ENCODE measurements at places on chromosomes 3 and 15.

DNA sequence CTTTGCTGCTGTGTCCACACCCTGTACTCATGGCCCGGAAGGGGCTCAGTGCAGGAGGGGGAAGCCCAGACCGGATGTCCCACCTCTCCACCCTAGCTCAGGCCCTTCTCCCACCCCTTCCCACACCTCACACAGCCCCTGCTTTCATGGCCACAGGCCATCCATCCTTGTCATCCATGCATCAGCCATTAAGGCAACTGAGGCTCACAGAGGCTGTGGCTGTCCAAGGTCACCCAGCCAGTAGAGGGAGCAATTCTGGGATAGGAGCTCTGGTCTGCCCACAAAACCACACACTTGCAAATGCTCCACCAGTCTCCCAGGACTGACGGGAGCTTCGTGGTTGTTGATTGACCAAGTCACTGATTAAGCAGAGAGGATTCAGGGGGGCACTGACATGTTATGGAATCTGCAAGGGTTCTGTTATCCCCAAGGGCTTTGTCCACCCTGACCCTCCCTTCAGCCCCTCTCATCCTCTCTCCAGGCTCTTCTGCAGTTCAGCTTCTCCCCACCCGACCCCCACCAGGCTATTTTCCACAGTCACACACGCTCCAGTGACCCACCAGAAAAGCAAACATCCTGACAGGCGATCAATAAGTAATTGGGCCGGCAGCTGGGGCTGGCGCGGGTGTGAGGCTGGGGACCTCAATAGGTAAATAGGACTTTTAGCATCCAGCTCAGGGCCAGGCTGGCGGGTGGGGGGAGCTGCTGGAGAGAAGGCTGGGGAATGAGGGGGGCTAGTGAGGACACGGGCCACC lies 15.1 kb downstream of the LINGO1 start:
- no peak for DNase-seq

GRCh38 chr3:123767009-123767372 lies 117.1 kb downstream of the MYLK start:
- no peak for DNase-seq

DNA sequence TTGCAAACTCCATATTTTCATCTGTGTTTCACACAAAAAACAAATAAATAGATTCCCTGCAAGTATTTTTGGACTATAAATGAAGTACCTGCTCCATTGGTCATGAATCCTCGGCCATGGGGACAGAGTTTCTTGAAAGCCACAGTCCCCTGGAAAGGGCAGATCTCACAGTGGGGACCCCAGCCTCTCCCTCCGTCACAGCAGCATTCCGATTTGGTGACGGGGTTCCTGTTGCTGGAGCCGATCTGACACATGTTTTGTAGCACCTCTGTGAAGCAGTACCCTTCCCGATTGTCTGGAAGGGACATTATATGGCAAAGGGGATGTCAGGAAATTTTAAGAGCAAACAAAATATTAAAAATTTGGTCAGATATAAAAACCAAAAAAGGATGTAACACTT lies 96.2 kb downstream of the DUT start:
- DNase-seq: no peak

DNA sequence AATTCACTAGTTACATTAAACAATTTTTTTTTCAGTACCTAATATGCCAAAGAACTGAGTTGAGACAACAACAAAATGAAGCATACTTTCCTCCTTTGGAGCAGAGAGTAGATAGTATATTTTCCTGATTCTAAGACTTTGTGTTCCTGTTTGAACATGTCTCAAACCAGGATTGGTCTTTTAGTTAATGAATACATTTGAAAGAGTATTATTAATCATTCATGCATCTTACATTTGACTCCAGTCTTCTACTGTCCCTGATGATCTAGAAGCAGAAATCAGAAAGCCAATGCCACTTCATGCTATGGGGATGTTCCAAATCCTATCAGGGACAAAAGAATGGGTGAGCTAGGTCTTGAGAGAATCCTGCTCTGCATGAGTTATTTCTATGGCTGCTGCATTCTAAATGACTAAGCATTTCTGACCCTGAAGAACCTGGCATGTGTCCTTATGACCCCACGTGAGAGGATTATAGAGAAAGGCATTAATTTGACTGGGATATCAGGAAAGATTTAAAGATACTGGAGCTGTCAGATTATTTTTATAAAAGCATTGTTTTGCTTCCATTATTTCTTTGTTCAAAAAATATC lies 32.9 kb upstream of the MBNL1 start:
- DNase-seq: no peak

DNA sequence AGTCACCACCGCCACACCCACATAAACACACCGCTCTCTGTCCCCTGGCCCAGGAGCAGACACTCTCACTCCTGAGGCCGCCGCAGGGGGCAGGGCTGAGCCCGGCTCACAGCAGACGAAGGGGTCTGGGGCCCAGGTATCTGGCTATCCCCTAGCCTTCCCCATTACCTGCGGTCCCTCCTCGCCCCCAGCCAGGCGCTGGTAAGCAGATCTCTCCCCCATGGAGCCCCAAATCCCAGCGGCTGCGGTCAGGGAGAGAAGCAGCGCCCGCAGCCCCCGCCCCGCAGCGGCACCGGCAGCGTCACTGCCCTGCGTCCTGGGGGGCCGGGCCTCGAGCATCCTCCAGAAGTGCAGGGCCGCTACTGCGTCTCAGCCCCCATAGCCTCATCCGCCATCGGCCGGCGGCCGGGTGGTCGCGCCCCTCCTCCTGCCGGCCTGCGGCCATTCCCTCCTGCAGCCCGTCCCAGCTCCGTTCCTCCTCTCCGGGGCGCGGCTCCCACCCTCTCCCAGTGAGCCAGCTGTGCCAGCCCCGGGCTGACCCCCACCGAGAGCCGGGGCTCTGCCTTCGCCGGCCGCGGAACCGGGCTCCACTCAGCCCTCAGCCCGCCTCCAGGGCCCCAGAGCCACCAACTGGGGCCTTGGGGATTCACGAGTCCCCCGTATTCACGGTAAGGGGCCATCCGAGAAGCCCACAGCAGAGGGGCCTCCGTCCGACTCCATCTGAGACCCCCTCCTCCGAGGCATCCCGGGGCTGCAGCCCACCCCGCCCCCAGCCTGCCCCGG lies 13.1 kb downstream of the TNK2 start:
- DNase-seq: peak; percentile 69

DNA sequence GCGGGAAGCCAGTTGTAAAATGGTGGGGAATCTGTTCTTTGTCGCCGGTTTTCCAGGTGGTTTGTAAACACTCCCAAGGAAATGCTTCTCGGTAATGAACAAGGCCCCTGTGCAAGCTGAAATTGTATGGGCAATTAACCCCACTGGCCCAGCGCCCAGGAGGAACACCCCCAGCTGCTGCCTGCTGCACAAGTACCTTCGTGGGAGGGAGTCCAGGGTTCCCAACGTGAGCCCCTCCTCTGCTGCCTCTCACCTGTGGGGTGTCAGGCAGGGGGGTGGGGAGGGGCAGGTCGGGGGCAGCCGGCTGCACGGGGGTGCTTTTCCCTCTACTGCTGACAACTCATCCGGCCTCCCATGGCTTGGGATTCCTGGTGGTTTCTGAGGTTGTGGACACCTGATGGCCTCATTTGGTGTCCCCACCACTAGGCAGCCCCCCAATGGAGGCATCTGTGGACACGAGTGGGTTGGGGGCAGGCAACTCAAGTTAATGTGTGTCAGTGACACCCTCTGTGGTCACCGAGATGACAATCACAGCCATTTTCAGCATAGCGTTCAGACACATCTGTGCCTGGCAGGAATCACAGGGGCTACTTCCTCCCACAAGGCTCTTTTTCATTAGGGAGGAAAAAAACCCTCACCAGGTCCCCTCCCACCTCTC lies 35.6 kb upstream of the PRR23E start:
- no peak for DNase-seq

- DNase-seq: no peak
Measured at GRCh38 chr3:117444175-117444574, 734.6 kb downstream of the TUSC7 start.

- DNase-seq: no peak
Measured at GRCh38 chr15:77981281-77982126, 96.0 kb downstream of the TBC1D2B start.

DNA sequence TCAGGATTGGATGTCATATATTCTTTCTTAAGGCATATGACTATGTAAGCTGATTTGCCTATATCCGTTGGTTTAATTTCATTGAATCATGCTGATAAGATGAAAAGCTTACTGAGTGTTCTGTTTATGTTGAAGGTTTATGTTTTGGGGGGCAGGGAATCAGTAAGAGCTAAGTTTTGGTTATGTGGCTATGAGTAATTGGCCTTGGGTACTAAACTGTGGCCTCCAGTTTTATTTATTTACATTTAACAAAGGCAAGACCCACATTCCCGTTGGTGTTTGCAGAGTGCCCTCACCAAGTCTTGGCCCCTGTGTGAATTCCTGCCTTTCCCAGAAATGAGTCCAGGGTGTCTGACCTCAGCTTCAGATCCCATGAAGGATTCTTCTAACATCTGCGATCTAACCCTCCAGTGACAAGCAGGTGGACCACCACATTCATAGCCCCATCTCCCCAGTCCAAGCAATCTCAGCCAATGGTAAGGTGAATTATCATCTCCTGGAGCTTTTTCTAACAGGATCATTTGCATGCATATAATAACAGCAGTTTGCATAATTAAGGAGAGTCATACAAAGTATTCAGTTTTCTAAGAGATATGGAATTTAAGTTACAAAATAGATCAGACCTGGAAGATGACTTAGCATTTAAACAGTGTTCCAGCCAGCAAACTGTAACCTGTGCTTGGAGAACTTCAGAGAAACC lies 27.4 kb downstream of the GLDN start:
- no peak for DNase-seq

- no peak for DNase-seq
Measured at GRCh38 chr3:129503471-129504291, 24.8 kb upstream of the RHO start.

DNA sequence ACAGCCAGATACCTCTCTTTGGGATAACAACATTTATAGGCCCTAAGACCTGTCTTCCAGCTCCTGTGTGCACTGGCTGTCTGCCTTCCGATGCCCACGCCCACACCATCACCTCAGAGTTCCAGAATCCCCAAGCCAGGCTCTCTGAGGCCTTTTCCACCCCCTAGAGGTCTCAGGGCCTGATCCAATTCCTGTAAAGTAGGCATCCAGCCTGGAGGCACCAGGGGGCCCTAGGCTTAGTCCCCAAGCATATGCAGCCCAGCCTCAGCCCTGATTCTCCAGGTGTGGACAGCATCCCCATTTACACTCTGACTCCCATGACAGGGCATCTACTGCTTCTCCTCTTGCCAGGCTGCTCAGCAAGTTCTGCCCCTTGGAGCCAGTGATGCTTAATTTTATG lies 72.7 kb upstream of the CORO2B start:
- DNase-seq: no peak

GRCh38 chr3:69809076-69809835 lies 70.0 kb downstream of the MITF start:
- no peak for DNase-seq

- no peak for DNase-seq
Measured at GRCh38 chr3:9683426-9683825, 20.2 kb upstream of the CPNE9 start.

GRCh38 chr3:104632947-104633346 lies 733.8 kb upstream of the ALCAM start:
- DNase-seq: no peak

GRCh38 chr3:94071713-94072284 lies 8.9 kb downstream of the NSUN3 start:
- DNase-seq: no peak

DNA sequence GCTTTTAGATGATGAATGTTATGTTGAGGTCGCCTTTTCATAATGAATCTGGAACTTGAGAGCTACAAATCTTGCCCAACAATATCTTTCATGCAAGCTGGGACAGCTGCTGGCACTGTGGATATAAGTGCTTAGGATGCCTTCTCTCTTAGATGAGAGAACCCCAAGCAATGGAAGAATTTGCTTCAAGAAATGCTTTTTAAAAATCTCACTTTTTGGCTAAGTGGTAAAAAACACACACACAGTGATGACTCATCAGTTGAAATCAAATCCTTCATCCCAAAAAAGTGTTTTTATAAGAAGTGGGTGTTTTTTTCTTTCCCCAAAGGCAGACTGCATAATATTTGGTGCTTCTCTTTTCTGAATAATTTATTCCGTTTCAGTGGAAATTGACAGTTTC lies 38.4 kb upstream of the GALNT15 start:
- no peak for DNase-seq

GRCh38 chr15:41462084-41462795 lies 31.4 kb upstream of the ITPKA start:
- no peak for DNase-seq

GRCh38 chr3:59788133-59788532 lies 738.3 kb upstream of the CFAP20DC start:
- no peak for DNase-seq

DNA sequence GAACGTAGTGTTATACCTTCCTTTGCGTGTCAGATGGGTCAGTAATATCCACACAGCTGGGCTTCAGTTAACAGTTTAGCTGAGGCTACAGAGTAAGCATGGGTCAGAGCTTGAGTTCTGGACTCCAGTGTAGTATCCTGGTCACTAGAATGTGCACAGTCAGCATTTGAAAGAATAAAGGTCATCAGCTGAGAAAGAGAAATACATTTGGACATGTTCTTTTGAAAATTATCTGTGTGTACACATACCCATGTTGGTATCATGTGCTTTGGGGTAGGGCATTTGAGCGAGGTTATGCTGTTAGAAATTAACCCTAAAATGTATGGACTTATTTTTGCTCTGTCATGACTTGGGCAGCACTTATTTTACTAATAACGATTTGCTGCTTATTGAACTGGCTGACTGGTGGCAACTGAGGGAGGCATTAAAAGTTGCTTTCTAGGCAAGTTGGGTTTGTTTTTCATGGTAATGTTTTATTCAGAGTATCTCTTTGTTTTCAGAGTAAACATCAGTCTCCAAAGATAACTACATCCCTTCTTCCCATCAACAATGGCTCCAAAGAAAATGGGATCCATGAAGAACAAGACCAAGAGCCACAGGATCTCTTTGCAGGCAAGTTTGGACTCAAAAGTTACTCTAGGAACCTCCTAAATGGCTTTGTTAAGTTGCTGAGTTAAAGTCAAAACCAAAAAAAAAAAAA lies 16.4 kb downstream of the SNX1 start:
- DNase-seq: no peak

DNA sequence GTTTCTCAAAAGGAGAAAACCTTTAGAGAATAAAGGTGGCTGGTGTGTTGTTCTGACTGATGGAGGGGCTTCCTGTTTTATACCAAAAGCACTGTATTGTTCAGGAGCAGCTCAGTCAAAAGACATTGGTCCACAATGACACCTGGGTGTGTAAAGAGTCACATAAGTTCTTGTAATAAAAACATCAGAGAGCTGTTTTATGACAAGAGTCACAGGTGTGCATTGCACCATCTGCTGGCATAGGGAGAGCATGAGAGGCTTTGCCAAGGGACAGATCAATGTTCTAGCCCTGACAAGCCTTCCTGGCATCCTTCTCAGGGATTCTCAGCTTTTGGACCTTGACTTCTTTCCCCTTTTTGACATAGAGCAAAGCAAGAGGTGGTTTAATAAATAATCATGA lies 20.4 kb downstream of the ARPP21 start:
- no peak for DNase-seq
